Stimulated activated CD8-positive, alpha-beta memory T cell treated with anti-CD3 and anti-CD28 coated beads, Interleukin-4, amount 100 ng/mL, for 4 hours (primary cell): ENCODE measurements at places on chromosomes 5 and 9.

DNA sequence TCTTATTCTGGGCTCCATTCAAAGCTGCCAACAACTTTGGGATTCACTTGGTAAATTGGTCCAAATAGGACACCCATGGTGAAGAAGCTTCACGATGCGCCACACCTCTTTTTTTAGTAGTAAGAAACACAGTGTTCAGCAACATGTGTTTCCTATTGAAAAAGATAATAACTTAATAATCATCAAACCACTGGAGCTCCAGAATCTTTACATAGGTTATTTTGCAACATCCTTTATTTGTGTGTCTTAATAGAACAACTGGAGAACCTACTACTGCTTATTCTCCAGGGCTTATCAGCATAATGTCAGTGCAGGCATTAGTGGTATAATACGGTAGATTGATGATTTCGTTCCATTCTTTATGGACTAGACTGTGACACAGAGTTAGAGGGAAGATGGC is 63.3 kb upstream of the DAPK1 start:
- no peak for DNase-seq

GRCh38 chr9:128149951-128150593 is 819 bp downstream of the LCN2 start:
- DNase-seq, result no peak

DNA sequence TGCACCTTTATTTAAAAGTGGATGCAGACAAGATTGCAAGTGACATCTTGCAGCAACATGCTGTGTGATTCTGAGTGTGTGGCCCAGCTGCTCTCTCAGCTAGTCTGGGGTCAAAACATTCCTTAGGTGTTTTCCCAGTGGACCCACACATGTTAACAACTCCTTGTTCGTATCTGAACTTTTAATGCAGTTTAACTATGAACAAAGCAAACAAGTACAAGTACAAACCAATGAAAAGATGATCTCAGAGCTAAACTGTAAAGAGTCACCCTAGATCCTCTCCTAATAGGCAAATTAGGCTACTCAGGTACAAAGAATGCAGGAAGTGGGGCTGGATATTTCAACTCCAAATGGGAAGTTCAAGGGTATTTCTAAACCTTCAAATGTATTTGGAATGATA is 108.4 kb downstream of the ENTREP1 start:
- DNase-seq, result no peak

DNA sequence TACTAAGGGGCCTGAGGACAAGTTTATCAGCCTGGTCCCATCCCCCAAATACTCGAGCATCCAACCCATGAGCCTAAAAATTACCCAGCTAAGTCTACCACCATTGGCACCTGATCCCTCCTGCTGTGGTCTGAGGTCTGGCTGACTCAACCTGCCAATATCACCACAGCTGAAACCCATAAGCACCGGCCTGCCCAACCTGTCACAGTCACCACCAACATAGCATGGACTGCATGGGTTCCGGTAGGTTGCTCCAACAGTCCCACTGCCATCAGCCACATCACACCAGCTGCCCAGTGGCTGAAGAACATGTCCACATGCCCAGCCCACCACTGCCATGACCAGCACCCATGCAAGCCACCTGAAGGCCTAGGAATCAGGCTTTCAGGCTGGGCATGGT is 495.0 kb downstream of the PRELID2 start:
- DNase-seq, result no peak

DNA sequence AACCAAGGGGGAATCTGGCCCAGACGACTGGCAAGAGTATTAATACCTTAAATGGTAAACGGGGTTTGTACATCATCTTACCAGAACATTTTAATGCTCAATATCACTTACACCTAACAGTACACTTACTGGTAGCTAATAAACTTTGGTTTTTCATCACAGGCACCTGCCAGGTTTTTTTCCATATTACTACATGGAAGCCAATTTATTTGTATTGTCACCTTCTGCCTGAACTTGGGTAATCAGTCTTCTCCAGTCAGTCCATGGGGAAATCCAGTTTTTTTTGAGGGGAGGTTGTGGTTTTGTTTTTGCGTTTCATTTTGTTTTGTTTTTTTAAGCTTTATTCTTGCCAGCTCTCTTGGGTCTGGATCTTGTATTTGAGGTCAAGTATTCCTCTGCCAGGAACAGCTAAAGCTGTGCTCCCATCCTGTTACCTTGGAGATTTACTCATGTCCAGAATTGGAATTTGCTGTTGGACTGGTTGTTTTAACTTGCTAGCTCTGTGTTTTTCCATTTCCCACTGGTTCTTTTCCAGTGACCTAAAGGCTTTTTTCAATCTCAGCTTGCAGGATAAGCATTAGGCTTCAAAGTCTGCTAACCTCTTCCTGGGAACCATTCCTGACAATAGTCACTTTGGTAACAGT is 11.1 kb upstream of the NADK2 start:
- no peak for DNase-seq

DNA sequence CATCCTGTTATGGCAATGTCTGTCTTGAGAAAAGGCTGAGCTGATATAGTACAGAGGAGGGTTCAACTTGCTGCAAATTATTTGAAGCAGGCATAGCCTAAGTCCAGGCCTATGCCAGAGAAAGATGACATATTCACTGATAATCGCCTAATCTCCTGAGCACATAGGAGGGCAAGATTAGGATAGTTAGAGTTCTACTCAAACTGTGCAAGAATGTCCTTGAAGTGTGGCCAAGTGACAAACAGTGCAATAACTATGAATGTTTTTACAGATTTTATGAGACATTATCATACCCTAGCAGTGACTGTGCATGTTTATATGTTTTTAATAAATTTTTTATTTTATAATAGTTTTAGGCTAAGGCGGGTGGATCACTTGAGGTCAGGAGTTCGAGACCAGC is 96.2 kb downstream of the TSSK1B start:
- DNase-seq, result no peak

GRCh38 chr5:148684528-148684927 is 30.2 kb upstream of the HTR4 start:
- no peak for DNase-seq

DNA sequence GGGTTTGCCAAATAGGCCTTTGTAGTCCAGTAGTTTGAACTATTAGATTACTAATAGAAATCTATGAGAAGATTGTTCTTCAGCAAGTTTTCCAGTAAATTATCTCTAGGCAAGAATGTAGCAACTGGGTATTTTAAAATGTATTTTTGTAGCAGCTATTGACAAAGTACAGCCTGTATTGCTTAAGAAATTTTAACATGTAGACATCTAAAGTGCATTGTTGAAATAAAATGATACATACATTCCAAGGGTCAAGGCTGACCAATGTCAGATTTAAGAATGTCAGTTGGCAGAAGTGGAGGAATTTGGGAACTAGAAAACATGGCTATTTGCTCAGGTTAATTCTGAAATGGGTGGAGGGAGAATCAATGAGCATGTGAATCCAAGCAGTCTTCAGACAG is 57.5 kb upstream of the ZSWIM6 start:
- no peak for DNase-seq

- no peak for DNase-seq
Observed at GRCh38 chr9:131610231-131610761, 65.0 kb downstream of the PRRT1B start.

- no peak for DNase-seq
Observed at GRCh38 chr5:113389116-113389515, 45.7 kb downstream of the TSSK1B start.

GRCh38 chr5:180575571-180575970 is 15.7 kb downstream of the SCGB3A1 start:
- DNase-seq, result no peak

DNA sequence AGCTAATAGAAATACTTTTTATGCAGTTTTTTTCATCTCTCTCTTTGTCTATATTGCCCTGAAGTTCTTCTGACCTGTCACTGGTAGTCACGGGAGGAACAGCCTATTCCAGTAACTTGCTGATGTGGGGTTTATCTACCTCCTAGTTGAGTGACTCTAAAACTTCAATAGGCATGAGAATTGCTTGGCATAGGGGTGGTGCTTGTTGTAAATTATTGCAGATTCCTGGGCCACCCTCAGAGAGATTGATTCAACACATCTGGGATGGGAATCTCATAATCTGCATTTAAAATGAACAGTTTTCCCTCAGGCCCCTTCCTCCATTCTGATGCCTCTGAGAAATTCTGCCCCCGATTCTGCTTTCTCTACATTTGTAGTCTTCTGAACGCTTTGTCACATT is 184.4 kb downstream of the ARHGEF28 start:
- DNase-seq, result no peak
